ENCODE measurements at places on chromosomes 13 and 19.

- no peak for DNase-seq
Observed at GRCh38 chr13:31920727-31921100, 110.9 kb upstream of the FRY start.

DNA sequence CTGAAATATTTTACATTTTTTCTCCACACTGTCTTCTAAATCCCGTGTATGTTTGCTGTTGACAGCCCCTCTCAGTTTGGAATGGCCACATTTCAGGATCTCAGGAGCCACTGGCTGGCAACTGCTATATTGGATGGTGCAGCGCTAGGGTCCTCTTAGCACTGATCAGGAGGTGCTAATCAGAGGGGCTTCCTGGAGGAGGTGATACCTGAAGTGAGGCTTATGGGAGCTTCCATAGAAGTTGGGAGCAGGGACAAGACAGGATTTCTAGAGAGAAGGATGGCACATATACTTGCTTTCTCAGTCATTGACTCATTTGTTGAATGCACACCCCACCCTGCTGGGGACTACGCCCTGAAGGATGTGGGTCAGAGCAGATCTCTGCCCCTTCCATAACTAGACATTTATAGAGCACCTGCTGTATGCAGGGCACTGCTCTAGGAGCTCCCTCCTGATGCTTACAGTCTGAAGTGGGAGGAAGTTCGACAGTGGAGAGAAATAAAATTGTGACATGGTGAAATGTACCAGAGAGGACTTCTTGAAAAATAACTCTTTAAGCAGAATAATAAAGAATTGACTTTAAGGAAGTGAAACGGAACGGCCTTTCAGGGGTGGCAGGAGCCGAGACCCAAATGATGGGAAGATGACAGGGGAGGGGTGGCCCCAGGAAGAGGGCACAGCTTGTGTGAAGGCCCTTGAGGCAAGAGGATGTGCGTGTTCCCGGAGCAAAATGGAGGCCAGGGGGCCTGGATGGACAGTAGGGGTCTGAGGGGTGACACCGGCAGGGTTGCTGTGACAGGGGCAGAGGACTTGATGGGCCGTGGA lies 13.1 kb downstream of the AP2A1 start:
- no peak for DNase-seq

GRCh38 chr13:91400063-91400399 lies 1.6 kb downstream of the GPC5 start:
- DNase-seq: no peak

DNA sequence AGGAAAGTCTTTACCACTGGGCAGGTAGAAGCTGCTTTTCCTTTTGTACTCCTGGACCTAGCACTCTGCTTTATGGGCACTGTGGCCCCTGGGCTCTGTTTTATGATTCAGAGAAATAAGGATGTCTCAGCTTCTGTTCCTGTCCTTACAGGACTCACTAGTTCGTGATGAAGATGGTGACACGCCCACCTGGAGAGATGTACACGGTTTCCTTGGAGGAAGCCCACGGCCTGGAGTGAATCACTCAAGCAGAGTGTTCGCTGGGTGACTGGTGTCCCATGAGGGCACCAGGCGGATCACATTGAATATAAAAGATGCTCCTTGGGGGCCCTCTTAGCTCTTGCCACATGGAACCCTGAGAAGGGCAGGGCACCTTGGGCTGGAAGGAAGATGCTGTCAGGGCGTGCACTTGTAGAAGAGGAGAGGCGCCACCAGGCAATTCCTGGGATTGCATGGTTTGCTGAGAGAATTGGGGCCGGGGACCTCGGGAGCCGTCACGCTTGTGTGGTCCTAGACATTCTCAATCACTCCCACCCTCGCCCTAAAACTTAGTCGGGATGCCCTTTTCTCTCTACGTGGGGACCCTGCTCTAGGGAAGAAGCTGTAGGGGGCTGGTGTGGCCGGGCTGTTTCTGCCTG lies 202.6 kb downstream of the TSHZ3 start:
- no peak for DNase-seq

DNA sequence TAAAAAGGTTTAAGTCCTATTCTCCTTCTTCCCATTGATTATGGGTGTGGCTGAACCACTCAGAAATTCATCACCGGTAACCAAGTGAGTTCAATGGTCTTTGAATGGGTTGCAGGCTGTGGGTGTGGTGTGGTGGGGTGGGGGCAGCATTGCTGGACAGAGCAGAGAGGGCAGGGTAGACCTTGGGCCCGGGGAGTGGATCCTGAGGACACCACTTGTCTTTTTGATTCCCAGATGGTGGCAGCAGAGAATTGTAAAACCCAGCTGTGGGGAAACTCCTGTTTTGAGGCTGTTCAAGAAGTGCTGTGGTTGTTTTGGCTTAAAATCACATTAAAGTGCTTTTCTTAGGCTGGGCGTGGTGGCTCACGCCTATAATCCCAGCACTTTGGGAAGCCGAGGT lies 45.8 kb upstream of the RGCC start:
- no peak for DNase-seq

DNA sequence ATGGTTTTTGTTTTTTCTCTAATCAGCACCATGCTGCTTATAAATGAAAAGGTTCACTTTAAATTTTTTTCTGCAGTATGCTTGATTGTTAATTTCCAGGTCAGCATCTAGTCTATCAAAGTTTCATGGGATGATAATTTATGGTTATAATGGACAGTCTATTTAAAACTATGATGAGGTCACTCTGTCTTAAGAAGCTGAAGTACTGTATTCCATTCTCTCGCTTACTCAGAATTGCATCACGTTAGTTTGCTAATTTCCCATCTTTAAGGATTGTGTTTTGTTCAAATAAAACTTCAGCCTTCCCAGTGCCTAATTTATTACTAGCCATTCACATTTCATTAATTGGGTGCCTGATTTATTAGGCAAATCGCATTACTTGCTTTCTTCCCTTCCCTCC lies 94.3 kb downstream of the GPC6 start:
- DNase-seq: no peak

GRCh38 chr13:101627556-101627943 lies 175.1 kb downstream of the ITGBL1 start:
- DNase-seq: no peak

- no peak for DNase-seq
Observed at GRCh38 chr19:35138305-35138892, at the start of gene FXYD1. TSS of gene FXYD1 (plus strand) at chr19:35138824. CDS start at chr19:35140080, 1,256 bp downstream.

DNA sequence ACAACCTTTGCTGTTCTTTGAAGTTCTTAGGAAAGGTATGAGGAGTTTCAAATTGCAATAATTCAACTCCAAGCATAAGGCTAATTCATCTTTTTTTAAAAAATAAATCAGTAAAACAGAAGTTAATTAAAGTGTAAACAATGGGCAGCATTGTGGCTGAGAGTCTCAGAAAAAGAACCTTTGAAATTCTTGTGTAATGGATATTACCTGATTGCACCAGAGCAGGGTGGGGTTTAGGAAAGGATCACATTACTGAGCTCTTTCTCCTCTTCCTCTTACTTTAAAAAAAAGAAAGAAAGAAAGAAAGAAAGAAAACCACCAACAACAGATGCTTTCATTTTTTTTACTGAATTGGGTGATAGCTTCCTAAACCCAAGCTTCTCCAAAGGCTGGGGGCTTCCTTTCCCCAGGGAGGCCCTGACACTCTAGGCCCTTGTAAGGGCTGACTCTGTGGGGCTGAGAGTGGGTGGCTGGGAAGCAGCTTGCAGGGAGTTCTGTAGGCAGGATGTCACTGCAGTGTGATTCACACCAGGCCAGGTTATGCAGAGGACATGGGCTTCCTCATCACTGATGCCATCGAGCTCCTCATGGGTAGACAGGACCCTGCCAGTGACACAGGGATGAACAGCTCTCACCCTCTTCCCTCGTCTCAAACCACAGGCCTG lies 564.5 kb downstream of the FGF9 start:
- no peak for DNase-seq

GRCh38 chr19:5628919-5629481 lies 6.1 kb downstream of the SAFB start:
- no peak for DNase-seq

DNA sequence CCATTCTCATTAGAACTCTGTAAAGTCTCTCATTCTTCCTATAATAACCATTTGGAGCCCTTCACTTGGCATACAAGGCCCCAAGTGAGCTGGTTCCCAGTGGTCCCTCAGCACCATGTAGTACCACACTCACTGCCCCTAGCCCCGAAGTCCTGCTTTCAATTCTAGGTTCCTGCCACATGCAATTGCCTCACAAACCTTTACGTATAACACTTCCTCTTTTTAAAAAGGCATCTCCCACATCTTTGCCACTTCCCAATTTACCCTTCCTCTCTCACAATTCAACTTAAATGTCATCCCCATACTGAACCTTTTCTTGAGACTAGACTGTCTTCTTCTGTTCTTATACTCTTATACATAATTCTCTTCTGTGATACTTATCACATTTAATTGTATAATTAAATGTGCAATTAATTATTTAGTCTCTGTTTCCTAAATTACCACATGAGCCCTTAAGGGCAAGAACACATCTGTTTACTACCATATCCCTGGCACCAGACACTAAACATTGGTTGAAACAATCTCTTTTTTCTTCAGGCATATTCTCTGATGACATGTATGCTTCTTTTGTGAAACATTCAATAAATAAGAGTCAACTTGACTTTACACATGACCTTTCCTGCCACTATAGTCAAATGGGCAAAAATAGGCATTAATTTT lies 304.0 kb downstream of the SPRY2 start:
- DNase-seq: no peak

DNA sequence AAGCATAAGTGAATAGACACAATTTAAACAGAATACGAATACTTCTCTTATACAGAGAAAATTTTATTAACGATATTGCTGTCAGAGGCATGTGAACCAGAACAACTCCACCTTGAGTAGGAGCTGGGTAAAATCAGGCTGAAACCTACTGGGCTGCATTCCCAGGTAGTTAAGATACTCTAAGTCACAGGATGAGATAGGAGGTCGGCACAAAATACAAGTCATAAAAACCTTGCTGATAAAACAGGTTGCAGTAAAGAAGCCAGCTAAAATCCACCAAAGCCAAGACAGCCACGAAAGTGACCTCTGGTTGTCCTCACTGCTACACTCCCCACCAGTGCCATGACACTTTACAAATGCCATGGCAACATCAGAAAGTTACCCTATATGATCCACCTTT lies 49.2 kb upstream of the TRPC4 start:
- no peak for DNase-seq

GRCh38 chr13:46168341-46168740 lies 13.6 kb downstream of the LCP1 start:
- no peak for DNase-seq

DNA sequence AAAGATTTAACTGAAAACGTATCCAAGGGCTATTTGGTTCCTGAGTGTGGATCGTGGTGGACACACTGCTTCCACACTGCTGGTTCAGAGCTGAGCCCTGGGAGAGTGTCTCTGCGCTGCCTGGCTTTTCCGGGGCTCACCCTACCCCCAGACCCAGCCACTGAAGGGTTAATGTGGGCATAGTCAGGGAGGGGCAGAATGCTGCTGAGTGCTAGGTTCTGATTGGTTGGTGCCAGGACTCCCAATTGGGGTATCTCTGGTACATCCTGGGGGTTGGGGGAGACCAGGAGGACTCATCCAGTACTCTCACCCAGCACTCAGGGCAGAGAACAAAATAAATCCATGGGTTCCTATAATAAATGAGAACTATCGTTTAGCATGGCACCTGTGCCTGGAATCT lies 142.3 kb downstream of the CACNA1A start:
- DNase-seq: no peak

- DNase-seq: no peak
Observed at GRCh38 chr19:1459479-1459878, 9.6 kb downstream of the APC2 start.

DNA sequence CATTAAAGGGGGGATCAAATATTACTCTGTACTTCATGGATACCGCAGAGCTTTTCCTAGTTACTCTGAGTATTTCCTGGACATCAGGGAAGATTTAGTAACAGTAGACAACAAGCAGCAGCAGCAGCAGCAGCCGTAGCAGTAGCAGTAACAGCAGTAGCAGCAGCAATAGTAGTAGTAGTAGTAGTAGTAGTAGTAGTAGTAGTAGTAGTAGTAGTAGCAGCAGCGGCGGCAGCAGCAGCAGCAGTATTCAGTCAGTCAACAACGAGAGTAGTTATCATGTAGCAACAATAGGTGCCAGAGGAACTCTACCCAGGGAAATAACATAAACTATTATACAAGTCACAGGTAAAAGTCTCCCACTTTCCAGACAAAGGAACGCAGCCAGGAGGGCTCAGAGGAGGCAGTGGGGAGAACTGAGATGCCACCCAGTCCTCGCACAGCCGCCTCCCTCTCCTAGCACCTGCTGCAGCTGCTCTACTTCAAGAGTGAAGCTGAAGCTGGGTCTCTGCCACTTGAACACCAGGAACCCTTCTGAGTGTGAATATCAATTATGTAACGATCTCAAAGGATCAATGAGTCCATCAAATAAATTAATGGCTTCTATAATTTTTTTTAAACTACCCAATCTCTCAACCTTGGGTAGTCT lies 1.3 kb upstream of the DOCK9 start:
- no peak for DNase-seq

DNA sequence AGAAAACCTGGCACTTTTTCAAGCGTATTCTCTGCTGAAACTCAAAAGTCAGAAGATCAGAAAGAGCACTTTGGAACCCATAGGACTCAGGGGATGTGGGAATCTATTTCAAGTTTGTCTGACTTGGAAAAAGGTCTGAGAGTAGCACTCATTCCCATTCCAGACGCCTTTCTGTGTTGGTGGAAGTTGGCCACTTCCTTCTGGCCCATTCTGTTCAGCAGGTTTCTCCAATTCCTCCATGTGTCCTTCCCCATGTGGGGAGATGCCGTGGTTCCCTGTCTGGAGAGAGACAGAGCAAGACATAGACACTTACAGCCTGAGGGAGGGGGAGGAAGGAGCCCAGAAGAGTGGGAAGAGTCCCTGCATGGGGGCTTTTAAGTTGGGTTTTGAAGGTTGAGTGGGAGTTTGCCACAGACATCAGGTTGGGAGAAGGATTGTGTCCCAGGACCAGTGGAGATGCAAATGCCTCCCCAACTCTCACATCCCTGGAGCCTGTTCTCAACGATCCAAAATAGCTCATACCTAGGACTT lies 48.0 kb downstream of the CELF5 start:
- no peak for DNase-seq
